A549 (cell line): ENCODE measurements at places on chromosomes 16 and 17. TPM values are rescaled to one million over a fixed set of nuclear protein-coding genes. Genes with fewer than 3 reads are reported as not detected.

Gene CLEC10A
- not detected in 3 replicates for polyA plus RNA-seq

- no peak for DNase-seq
Measured at GRCh38 chr17:77049440-77049839, 91.3 kb upstream of the SEC14L1 start.

Gene DNASE1L2
- 0.88 to 1.5 TPM (median 1.2 TPM) in 3 replicates for polyA plus RNA-seq

Gene C16orf82
- not detected in 3 replicates for polyA plus RNA-seq

- DNase-seq = peak; percentile 100
Measured at GRCh38 chr17:59829217-59830006, 63.3 kb downstream of the TUBD1 start.

Gene TPSG1
- 0.08 TPM in 1 of 3 replicates, not detected in the others for polyA plus RNA-seq

Gene PTX4
- polyA plus RNA-seq = 0.07 TPM in 2 of 3 replicates, not detected in the other

GRCh38 chr17:7403043-7403726 is 712 bp downstream of the TMEM256 start:
- no peak for DNase-seq

Gene COG4
- polyA plus RNA-seq = 40.9 to 46.5 TPM (median 42.7 TPM) in 3 replicates

DNA sequence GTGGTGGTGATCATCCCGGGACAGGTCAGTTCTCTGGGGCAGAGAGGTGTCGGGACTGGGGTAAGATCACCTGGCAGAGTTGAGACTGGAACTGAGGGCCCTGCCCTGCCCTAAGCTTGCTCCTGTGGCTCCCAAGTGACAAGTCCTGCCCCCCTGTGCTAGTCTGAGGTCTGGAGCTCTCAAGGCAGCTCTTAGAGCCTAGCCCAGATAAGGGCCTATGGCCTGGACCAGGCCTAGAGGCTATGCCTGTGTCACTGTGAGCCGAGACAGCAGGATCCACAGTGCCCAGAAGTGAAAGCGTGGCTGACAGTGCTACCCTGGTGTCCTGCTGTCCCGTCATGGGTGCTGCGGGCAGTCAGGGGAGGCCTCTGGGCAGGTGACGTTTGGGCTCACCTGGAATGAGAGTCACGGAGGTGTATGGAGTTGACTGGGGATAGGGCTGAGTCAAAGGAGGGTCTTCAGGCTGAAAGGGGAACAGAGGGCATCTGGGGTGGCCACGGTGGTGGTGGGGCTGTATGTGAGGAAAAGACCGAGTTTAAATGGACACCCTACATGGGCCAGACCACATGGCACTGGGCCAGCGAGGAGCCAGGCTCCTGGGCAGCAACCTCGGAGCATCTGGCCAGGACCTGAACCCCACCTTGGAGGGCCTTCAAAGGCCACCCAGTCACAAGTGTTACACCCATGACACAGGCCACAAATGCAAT is 5.5 kb downstream of the NATD1 start:
- DNase-seq = no peak

Gene NPIPB4
- polyA plus RNA-seq = 24.4 to 29.2 TPM (median 25.5 TPM) in 3 replicates

Gene TNK1
- 2.1 to 2.4 TPM (median 2.2 TPM) in 3 replicates for polyA plus RNA-seq

DNA sequence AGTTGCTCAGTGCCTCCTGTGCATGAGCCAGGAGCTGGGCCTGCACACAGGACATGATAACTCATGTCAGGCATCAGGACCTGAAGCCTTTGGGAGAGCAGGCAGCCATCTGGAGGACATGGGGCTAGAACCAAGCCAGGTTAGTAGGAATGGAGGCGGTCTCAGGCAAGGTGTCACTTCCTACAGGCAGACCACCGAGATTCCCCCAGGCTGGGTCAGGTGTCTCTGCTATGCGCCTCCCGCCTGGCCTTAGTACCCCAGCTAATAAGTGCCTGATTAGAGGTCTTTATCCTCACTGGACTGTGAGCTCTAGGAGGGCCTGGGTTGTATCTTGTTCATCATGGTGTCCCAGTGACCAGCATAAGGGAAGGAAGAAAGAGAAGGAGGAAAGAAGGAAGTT is 15.6 kb downstream of the SAMD14 start:
- DNase-seq = no peak

DNA sequence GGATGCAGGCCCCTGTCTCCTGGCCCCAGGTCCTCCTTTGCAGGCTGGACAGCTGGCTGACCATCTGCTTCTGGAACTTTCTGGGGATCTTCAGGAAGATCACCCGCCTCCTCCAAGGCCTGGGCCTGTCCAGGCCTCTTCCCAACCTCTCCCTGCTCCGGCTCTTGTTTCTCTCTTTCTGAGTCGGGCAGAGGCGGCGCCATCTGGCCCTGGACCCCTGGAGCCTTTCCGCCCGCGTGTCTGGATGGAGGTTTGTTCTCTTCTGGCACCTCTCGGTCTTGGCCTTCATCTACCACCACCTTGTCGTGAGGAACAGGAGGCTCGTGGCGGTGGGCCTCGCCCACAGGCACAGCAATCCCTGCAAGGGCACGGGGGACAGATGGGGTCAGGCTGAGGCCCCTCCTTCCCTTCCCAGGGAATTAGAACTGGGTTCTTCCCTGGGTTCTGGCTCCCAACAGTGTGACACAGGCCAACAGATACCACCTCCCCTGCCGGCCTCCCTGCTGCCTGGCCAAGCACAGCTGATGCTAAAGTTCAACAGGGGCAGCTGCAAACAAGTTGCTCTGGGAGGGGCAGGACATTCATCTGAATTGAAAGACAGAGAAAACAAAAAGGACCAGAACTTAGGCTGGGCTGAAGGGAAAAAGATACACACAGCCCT is 13.3 kb downstream of the NDUFAF8 start:
- no peak for DNase-seq

Gene STH
- polyA plus RNA-seq = not detected in 3 replicates

Gene RGS11
- polyA plus RNA-seq = 4.2 to 6.7 TPM (median 5.3 TPM) in 3 replicates

DNA sequence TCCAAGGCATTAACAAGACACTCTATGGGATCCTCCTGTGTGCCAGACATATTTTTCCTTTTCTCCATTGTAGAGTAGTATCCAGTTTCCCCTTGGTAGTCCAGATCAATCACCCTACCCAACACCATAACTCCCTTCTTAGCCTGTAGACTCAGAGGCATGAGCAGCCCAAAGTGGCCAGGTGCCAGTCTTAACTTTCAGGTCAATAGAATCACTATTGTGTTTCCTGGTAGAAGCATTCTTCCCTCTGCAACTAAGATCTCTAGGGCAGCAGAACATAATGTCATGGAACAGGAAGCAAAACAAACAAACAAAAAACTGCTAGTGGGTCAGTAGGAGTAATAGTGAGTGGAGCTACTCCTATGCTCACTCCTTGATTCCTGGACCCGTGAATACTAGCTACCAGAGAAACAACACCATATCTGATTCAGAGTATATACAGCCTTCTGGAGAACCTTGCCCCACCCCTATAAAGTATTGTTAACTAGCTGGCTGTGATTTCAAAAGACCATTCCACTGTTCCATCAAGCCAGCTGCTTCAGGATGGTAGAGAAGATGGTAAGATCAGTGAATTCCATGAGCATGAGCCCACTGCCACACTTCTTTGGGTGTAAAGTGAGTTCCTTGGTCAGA is 11.2 kb upstream of the CLEC19A start:
- DNase-seq = no peak

GRCh38 chr17:31811101-31811500 is 47.9 kb downstream of the COPRS start:
- no peak for DNase-seq

DNA sequence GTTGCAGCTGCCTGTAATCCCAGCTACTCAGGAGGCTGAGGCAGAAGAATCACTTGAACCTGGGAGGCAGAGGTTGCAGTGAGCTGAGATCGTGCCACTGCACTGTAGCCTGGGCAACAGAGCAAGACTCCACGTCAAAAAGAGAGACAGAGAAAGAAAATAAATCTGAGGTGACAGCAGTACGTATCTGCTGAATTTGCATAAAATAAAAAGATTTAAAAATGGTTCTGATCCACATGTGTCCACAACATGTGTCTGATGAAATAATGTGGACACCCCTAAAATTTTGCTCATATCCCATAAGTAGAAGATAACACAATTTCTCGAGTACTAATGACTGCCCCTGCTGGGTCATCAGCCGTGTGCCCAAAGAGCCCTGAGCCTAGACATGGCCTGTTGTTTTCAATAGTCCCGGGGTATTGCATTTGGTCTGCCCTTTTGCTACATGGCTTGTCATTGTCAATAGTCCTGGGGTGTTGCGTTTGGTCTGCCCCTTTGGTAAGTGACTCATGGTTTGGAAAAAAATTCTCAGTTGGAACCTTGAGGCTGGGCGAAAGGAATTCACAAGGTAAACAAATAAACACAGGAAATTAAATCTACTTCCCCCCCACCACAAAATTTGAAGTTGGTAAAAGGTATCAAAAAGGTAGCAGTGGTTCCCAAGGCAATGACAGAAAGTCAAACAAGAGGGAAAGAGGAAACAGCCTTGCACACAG is 434.6 kb upstream of the MAF start:
- DNase-seq = peak; percentile 47

Gene HS3ST3B1
- 0.11 to 0.18 TPM (median 0.15 TPM) in 3 replicates for polyA plus RNA-seq

GRCh38 chr17:59108400-59109102 is 1.9 kb upstream of the TRIM37 start:
- no peak for DNase-seq

Gene MYH2
- not detected in 3 replicates for polyA plus RNA-seq

Gene DNAAF1
- polyA plus RNA-seq = 0.14 to 0.31 TPM (median 0.21 TPM) in 3 replicates

Gene KPNA2
- 614 to 826 TPM (median 700 TPM) in 3 replicates for polyA plus RNA-seq

GRCh38 chr16:61684541-61684940 is 351.7 kb downstream of the CDH8 start:
- DNase-seq = no peak

DNA sequence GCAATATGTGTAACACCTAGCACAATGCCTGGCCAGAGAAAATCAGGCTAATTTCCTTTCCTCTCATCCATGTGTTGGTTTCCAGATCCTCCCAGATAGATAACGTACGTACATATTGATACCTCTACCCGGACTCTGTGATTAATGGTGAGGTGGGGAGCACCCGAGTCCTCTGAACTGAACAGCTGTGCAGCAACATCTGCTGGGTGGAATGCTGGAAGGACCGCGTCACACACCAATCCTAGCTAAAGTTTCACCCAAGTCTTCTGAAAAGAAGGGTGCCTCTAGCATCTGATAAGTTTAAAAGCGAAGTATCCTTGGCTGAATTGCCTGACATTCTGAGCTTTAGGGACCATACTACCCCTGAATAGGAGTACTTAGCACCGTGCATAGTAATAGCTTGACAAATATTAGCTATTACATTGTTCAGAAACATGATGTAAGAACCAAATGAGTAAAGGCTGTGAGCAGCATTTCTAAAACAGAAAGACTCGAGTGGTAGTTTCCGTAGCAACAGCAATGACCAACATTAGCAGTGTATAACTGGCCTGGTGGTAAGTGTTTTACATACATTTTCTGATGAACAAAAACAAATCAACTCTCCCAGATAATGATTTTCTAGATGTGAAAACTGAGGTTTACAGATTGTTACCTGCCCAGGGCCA is 91.4 kb downstream of the SYCE1L start:
- DNase-seq = peak; percentile 52

DNA sequence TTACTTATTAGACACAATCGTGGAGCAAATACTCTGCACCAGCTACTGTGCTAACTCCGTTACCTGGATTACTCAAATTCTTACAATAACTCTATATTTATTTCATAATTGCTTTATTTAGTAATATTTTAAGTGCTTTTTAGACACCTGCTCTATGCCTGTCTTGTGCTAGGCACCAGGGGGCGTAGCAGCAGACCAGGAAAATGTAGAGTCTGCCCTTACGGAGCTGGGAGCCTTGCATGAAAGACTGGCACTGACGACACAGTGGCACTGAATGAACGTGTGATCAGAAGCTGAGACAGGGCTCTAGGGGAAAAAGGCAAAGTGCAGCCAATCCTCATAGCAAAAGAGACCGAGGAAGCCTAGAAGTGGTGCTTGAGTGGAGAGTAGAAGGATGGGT is 486.5 kb downstream of the CDH13 start:
- peak; percentile 10 for DNase-seq

- DNase-seq = no peak
Measured at GRCh38 chr17:70615831-70616230, 446.5 kb downstream of the KCNJ2 start.

Gene SOX9
- 9.6 to 14.5 TPM (median 12.3 TPM) in 3 replicates for polyA plus RNA-seq

GRCh38 chr17:8960325-8961140 is 5.0 kb downstream of the PIK3R5 start:
- no peak for DNase-seq
